Stimulated activated CD4-positive, alpha-beta T cell treated with anti-CD3 and anti-CD28 coated beads, TNF-alpha, amount 100 ng/mL, for 4 hours (primary cell): ENCODE measurements at places on chromosomes 13 and 19.

GRCh38 chr19:47020132-47020805 lies 632 bp downstream of the NPAS1 start:
- no peak for DNase-seq

- DNase-seq: no peak
Measured at GRCh38 chr13:109213714-109214113, 572.7 kb downstream of the IRS2 start.

DNA sequence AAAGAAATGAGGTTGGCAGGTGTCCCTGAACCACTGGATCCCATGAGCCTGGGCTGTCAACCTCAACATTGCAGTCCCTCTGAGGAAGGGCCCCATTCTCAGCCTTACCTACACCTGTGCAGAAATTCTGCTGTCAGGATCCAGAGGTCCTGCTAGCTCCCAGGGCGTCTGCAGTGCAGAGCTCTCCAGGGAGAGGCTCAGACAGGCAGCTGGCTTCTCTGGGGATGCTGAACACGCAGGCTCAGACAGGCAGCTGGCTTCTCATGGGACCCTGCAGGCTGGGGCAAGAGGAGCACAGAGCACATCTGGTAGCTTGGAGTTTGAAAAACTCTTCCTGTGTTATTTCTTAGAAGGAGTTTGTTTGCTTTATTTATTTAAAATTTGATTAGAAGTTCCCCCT lies 50.9 kb downstream of the TMEM255B start:
- no peak for DNase-seq

DNA sequence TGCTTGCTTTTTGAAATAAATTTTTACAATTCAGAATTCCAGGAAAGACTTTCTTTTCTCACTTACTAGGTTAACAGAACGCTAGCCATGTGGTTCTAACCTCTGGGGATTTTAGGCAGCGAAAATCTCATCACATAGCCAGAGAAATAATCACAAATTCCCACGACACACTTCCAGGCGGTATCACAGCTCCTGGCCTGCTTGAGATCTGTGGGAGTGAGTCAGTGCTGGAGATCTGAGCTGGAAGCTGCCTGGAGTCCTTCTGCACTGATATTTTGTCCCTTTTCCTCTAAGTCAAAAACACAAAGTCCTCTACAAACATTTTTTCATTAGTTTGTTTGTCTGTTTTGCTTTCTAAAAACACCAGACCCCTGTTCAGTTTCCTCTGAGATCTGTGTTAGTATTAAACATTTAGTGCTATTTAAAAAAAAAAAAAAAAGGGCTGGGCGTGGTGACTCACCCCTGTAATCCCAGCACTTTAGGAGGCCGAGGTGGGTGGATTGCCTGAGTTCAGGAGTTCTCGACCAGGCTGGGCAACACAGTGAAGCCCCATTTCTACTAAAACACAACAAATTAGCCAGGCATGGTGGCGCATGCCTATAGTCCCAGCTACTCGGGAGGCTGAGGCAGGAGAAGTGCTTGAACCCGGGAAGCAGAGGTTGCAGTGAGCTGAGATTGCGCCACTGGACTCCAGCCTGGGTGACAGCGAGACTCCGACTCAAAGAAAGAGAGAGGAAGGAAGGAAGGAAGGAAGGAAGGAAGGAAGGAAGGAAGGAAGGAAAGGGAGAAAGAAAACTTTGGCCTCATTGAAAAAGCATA lies 12.2 kb upstream of the UBE2L5 start:
- DNase-seq: no peak

DNA sequence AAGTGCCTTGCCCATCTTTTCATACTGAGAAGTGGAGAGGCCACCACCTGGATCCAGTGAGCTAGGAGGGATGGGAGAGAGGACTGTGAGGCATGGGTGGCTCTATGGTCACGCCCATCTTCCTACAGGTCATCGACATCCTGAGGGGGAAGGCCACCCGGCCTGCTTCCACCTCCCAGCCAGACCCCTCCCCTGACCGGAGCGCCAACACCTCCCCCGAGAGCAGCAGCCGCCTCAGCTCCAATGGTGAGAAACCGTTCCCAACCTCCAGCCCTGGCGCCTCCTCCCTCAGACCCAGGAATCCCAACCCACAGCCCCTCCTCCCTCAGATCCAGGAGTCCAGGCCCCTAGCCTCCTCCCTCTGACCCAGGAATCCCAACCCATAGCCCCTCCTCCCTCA lies 10.1 kb downstream of the BCL3 start:
- no peak for DNase-seq

- no peak for DNase-seq
Measured at GRCh38 chr19:52635786-52636570, 2.2 kb downstream of the ZNF83 start.

- no peak for DNase-seq
Measured at GRCh38 chr19:7476777-7477494, 11.9 kb downstream of the PEX11G start.

DNA sequence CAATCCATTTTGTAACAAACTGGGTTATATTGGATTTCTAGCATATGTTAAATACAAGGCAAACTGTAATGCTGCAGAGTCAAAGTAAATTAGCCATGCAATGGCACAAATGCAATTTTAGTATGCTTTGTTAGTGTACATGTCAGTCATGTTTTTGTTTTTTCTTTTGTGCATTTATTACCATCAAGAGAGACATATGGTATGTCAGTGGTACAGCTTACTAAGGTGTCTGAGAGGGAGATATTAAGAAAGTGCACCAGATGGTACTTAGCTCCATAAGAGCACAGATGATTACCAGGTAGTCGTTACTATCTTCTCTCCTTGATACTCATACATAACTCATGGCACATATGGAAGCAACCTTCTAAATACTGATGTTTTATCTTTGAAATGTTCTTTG lies 550.3 kb downstream of the GPC5 start:
- no peak for DNase-seq

DNA sequence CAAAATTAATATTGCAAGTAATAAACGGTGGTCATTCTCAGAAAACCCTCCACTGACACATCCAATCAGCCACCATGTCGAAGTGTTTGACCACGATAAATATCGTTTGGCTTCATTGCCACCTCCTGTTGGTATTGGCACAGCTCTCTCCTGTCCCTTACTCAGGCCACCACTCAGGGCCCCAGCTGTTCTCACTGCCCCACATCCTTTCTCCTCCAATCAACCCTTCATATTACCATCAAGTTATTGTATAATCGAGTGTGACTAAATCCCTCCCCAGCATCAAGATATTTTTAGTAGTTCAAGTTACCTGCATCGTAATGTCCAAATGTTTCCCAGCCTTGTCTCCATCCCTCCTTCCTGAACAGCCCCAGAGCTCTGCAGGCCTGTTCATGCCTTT lies 50.4 kb downstream of the SACS start:
- no peak for DNase-seq

- DNase-seq: no peak
Measured at GRCh38 chr13:80360453-80360800, 19.5 kb upstream of the SPRY2 start.

GRCh38 chr13:58865286-58865685 lies 1233.7 kb downstream of the PCDH17 start:
- no peak for DNase-seq

DNA sequence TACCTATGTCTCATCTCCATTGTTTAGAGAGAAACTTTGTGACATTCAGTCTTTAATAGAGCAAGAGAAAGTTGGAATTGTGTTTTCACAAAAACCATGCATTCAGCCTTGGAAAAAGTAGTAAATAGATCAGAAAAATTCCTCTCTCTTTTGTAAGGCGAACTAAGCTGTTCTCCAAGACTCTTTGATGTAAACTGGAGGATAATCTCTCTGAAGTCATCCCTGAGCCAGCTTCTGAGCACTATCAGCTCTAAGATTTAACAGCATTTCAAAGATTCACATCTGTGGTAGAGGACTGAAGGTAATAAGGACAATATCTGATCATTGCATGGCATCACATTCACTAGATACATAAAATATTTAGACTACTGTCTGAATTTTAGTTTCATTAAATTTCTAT lies 904.6 kb upstream of the ATXN8OS start:
- DNase-seq: no peak

DNA sequence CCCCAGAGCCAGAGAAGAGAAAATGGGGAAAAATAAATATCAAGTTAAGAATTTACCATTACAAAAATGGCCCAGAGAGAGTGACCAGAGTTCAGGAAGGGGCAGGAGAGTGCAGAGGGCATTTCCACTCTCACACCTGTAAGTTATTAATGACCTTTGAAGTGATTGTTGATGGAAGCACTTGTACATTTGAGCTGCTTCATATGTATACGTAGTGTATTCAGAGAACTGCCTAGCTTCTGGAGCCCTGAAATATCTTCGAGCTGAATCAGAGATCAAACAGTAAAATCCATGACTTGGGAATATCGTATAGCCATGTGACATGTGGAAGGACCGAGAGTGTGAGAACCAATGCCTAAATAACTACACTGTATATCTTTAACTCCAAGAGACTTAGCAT lies 49.2 kb upstream of the PCCA start:
- DNase-seq: no peak

DNA sequence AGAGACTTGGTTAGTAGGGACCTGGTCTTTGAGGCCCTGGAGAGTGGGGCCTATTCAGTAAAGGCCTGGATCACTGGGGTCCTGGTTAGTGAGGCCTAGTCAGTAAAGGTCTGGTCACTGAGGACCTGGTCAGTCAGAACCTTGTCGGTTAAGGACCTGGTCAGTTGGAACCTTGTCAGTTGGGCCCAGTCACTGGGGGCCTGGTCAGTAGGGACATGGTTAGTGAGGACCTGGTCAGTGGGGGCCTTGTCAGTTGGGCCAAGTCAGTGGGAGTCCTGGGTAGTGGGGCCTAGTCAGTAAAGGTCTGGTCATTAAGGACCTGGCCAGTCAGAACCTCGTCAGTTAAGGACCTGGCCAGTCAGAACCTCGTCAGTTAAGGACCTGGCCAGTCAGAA lies 43.2 kb upstream of the TPM4 start:
- no peak for DNase-seq

- DNase-seq: no peak
Measured at GRCh38 chr13:111493468-111493867, 173.0 kb downstream of the TEX29 start.

- DNase-seq: no peak
Measured at GRCh38 chr13:52006523-52007245, 4.6 kb downstream of the ATP7B start.

DNA sequence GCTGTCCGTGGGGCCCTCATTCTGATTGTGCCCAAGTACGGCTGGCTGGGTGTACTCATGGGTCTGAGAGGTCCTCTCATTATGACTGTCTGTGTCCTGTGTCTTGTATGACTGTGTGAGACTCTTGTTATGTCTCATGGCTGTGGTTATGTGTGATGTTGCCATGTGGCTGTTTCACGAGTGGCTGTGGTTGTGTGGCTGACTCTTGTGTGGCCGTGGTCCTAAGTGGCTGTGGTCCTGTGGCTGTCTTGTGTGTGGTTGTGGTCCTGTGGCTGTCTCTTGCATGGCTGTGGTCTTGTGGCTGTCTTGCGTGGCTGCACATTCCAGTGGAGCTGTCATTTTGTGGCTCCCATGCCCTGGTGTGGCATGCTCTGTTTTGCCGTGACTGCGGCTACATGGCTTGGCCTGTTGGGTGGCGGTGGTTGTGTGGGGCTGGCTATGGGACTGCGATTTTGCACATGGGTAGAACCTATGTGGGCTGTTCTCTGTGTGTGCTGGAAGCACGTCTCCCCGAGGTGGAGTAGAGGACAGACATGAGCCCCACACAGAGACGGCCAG lies 2.5 kb downstream of the LYL1 start:
- no peak for DNase-seq

GRCh38 chr13:105139380-105140285 lies 1395.8 kb downstream of the EFNB2 start:
- peak; percentile 41 for DNase-seq

DNA sequence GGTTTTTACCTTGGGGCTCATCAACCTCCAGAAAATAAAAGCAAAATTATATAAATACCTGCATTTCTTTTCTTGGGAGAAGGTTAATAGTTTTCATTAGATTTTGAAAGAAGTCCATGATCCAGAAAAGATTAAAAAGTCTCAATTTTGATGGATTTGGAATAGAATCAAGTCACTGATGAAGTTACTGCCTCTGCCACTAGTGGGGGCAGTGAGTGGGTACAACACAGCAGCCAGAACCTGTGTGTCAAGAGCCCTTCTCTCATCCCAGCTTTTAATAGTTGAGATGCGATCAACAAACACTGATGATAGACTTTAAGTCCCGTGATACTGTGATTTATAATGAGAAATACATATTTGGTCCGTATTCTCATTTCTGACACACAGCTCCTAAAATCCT lies 686.7 kb downstream of the DIAPH3 start:
- DNase-seq: no peak

DNA sequence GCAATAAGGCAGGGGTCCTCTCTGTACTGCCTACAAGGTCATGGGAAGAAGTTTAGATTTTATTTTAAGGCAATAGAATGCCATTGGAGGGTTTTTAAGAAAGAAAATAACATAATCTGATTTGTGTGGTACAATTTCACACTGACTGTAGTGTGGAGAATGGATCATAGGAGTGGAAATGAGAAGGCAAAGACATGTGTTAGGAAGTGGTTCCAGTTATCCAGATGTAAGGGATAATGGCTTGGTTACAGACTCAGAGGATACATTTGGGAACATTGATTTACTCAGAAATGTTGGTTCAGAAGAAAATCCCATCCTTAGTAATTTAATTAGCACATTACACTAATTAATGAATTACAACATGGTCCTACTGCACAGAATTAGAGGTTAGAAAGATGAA lies 788.2 kb downstream of the SLITRK5 start:
- no peak for DNase-seq

- DNase-seq: no peak
Measured at GRCh38 chr19:6886277-6886897, 992 bp upstream of the ADGRE1 start.

- no peak for DNase-seq
Measured at GRCh38 chr13:99067159-99067985, 89.5 kb upstream of the DOCK9 start.

- peak; percentile 87 for DNase-seq
Measured at GRCh38 chr19:19865750-19866610, at the start of gene ZNF253. ZNF253 (plus strand) TSS chr19:19865882; CDS start chr19:19865997, 115 bp downstream.

GRCh38 chr13:73473016-73473415 lies 414.2 kb downstream of the KLF5 start:
- DNase-seq: no peak

- DNase-seq: no peak
Measured at GRCh38 chr13:95630593-95630992, 13.9 kb downstream of the DZIP1 start.

GRCh38 chr13:105847527-105848291 lies 687.8 kb downstream of the EFNB2 start:
- no peak for DNase-seq

DNA sequence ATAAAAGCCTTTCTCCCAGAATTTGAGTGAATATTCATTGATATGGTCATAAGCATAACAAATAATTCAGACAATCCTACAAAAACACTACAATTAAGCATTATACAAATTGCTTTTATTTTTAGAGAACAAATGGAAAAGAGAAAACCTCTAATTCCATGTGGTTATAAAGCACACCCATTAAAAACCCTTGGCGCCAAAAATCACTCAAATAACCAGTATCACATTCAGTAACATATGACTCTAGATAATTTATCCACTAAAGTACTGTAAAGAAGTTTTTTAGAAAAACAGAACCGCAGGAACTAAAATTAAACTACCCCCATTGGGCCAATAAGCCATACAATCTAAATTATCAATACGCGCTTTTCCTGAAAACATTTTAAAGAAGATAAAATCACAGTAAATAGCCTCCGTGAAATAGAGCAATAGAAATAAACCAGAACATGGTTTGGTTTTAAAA lies 569 bp downstream of the LCP1 start:
- no peak for DNase-seq

GRCh38 chr19:16293118-16294091 lies 31.2 kb upstream of the KLF2 start:
- no peak for DNase-seq

- no peak for DNase-seq
Measured at GRCh38 chr19:29385191-29385795, 140.5 kb upstream of the VSTM2B start.

- DNase-seq: no peak
Measured at GRCh38 chr19:20431826-20432225, 133.8 kb downstream of the ZNF737 start.
